ENCODE measurements at places on chromosomes 4 and X. TPM values are rescaled to one million over a fixed set of nuclear protein-coding genes. Genes with fewer than 3 reads are reported as not detected.

The MAGEC3 gene
- total RNA-seq: not detected

The ASMT gene
- total RNA-seq: 0.52 TPM

The FAM9B gene
- total RNA-seq: not detected

The SSX3 gene
- total RNA-seq: not detected

The RGN gene
- not detected for total RNA-seq

The ZBTB49 gene
- total RNA-seq: 7.4 TPM

The GPR173 gene
- total RNA-seq: not detected

The MAGEA12 gene
- total RNA-seq: not detected

The SSX2 gene
- total RNA-seq: not detected

The NOX1 gene
- total RNA-seq: not detected

The NOP14 gene
- 32.8 TPM for total RNA-seq

The GIMD1 gene
- not detected for total RNA-seq

The GJB1 gene
- total RNA-seq: not detected

The CD38 gene
- total RNA-seq: 1.4 TPM

The ACE2 gene
- total RNA-seq: not detected

- no peak for DNase-seq
Observed at GRCh38 chr4:141587897-141588296, 48.5 kb upstream of the IL15 start.

DNA sequence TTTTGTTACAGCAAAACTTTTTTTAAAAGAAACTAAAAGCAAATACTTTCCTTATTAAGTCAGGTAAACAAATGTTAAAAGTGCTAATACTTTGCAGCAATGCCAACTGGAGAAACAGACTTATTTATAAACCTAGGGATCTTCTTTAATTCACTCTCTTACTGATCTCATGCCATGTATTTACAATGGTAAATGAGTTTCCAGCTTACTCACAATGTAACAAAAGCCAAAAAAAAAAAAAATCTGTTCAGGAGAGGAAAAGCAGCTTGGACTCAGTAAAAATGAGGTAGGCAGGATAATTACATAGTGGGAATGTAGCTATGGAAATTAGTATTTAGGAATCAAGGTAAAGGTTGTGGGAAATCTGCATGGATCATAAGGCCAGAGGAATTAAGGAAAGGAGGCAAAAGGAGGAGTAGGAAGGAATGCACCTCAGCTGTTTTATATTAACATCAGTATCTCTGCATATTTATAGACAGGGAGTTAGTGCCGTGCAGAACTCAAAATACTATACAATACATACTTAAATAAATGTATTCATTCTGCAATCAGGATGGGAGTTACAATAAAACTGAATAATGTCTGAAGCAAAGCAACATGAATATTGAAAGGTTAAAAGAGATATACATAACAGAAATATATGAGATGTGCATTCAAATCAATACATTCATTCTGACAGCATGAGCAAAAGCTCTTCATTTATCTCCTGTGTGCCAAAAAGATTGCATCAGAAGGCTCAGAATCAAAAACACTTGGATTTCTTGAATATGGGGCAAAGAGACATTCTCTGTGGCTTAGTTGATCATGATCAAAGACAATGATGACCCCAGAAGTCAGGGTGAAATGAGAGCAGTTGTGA is 57.9 kb upstream of the ETNPPL start:
- no peak for DNase-seq

DNA sequence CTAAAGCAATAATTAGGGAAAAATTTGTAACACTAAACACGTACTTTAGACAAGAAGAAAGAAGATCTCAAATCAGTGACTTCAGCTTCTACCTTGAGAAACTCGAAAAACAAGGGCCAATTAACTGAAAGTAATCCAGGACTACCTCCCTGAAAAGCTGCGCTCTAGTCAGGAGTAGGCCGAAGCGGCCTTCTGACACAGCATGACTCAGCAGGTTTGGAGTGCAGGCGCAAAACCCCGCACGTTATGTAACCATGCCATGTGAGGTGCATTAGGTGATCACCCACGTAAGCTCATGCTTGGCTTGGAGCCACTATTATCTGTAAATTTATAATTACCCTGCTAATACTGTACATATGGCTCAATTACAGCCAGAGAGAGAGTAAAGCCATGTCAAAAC is 52.8 kb upstream of the CCDC149 start:
- no peak for DNase-seq

DNA sequence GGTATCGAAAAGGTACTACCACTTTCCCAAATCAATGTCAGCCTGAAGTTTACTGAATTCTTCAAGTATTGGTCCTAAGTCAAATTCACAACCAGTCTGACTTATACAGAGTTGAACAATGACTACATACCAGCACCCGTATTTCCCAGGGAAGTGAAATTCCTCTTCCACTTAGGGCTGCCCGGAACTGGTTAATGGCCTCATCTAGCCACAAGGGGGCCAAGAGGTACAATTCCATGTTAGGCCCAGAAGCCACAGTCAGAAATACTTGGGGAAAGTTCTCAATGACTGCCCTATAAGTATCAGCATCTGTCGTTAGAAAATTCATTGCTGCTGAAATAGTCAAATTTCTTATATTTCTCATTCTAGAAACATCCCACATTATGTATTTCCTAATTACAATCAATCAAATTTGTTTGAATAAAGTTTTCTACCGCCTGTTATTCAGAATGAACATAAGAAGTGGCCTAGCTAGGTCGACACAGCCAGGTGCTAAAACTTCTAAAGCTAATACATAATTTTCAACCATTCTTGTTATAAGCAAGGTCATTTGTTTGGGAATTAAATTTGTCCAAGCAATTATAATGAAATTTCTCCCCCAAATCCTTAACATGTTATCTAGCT is 5.6 kb upstream of the PCDH7 start:
- no peak for DNase-seq

GRCh38 chrX:71111141-71111843 is at the start of gene IL2RG:
IL2RG (minus strand) TSS chrX:71111577; CDS start chrX:71111539, 38 bp downstream.
- DNase-seq: peak; percentile 57

GRCh38 chr4:159284733-159285132 is 181.9 kb downstream of the RAPGEF2 start:
- DNase-seq: no peak

DNA sequence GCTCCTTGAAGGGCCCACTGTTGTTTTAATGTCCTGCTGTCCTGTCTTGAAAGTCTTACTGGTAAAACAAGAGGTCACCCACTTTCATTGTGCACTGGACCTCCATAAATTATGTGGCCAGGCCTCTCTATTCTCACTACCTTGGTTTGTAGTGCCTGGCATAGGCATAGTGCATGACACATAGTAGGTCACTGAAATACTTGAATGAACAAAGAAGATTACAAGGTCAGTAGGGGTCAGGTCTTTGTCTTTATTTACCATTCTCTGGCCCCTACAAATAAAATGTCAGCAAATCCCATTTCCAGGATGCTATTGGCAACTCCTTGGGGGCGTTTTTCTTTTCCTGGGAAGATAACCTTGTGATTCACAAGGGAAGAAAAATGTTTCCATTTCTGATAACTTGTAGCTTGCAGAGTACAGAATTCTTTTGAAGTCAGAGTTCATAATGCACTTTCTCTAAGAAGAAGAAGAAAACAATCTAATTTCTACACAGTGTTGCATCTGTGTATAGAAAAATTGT is 1.4 kb downstream of the PGM2 start:
- DNase-seq: no peak

DNA sequence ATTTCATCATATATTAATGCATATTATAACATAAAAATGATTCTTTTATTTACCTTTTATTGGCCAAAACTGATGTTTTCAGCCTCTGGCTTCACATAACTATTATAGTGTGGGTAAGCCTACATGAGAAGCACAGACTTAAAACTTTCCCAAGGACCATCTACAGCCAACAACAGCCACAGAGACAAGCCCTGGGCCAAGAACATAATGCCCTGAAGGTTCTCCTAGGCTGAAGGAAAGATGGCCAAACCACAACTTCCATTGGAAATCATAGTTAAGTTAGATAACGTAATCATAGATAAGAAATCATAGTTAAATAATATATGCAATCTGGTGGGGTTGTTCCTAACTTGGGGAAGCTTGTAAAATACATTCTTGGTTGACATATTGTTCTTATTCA is 280.0 kb upstream of the EMCN start:
- DNase-seq: no peak

DNA sequence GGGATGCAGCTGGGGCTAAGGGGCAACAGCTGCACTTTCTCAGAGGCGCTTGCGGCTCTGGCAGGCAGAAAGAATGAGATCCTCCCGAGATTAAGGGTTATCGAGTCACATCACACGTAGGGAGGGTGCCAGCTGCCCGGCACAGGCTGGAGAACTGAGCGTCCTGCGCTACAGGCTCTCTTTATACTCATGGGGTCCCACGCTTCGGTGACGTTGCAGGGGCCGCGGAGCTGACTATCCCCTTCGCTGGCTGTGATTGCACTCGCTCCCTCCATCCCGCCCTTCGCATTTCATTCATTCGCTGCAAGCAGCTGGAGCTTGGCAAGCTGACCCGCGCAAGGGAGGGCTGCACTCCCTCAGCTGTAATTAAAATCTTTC is at the start of gene TACR3:
Gene TACR3, minus strand, starts transcription at position 156 of the 378 bp plus-strand sequence. CDS start 310 bp downstream, outside the sequence.
- no peak for DNase-seq

DNA sequence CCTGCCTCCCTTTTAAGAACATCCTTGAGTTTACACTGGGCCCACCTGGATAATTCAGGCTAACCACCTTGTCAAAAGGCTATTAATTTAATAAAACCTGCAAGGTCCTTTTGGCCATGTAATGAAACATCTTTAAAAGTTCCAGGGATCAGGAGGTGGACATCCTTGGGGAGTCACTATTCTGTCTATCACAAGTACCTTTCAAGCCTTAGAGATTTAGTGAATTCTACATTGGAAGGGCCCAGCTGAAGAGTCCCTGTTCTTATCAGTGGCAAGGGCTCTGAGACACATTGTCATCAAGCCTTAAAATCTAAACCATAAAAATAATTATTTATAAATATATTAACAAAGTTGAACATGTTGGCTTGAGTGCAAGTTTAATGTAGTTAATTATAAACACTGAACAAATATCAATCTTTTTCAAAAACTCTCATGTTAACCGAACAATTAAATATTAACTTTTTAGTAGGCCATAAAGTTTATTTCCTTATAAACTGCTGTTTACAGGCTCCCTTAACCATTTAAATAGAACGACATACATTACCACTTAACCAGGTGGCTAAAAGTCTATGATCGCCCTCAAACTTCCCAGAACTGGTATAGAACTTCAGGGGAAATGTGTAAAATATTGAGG is 104.4 kb upstream of the CBR4 start:
- no peak for DNase-seq

DNA sequence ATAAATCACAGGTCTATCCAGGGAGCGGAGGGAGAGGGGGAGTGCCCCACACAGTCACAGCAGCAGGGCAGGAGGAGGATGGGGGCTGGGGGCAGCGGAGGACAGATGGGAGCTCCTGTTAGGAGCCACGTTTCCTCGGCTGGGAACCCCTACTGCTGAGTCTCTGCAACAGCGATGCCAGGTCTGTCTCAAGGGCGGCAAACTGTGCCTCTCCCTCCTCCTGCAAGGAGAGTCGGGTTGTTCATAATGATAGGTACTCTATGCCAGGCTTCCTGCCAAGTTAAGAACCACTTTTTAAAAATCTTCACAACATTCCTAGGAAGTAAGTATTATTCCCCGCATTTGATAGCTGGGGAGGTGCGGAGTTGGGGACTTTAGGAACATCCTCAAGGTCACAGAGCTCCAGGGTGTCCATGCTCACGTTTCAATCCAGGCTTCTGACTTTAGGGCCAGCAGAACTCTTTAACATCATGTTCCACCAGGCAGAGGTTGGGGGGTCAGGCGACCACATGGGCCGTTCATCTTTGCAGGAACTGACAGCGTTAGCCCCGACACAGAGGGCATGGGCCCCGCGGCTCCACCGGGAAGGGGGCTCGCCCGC is 98.3 kb upstream of the MAML3 start:
- DNase-seq: no peak

GRCh38 chr4:171583790-171584189 is 229.4 kb upstream of the GALNTL6 start:
- DNase-seq: no peak

- DNase-seq: no peak
Observed at GRCh38 chr4:83552083-83552482, 16.2 kb downstream of the GPAT3 start.

- DNase-seq: no peak
Observed at GRCh38 chr4:12447451-12447850, 1018.8 kb upstream of the HS3ST1 start.

GRCh38 chr4:72809208-72809607 is 240.2 kb upstream of the ADAMTS3 start:
- DNase-seq: no peak

GRCh38 chr4:186392017-186392416 is 126.0 kb downstream of the F11 start:
- DNase-seq: no peak

DNA sequence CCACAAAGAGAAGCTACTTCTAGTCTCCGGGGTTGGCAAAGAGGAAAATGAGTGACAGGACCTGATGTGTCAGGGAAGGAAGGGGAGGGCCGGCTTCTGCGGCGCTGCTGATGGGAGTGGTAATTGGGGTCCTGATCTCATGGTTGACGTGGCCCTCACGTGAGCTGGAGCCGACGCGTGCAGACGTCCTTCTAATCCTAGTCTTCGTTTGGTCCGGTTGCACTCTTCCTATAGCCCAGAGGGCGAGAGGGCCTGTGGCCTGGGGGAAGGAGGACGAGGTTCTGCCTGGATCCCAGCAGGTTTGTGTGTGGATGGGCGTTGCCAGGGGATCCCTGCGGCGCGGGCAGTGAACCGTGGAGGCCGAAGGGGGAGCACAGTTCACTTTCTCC is at the start of gene ARMCX1:
Gene ARMCX1, plus strand, starts transcription at position 186 of the 389 bp plus-strand sequence. CDS start 2,384 bp downstream, outside the sequence.
- no peak for DNase-seq

DNA sequence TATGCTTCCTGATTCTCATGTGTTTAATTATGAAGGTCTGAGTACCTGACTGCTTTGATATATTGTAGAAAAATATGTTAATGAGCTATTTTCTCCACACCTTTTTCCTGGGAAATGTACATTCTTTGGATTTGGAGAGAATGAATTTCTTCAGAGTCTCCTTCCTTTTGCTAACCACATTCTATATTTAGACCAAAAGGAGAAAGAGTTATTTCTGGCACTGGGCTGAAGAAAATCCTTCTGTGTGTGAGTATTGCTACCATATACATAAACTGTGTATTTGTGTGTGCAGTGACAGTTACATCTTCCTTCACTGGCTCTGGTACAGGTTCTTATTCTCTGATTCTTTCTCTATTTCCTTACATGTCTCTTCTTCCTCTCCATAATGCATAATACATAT is 44.5 kb upstream of the PGRMC2 start:
- DNase-seq: no peak

DNA sequence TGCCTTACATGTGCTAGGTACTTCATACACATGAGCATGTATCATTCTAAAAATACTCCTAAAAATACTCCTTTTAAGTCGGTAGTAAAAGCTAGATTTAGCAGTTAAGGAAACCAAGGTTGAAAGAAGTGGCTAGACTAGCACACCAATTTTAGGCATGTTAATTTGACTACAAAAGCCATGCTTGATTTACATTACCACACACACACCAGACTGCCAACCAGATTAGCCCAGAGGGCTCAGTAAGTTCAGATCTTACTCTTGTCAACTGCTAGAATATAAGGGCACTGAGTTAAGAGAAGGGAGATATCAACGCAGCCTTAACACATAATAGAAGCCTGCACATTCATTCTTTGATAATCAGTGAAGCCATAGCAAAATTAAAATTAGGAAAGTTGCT is 117.9 kb downstream of the MID1IP1 start:
- no peak for DNase-seq

GRCh38 chrX:75278991-75279390 is 5.1 kb downstream of the UPRT start:
- DNase-seq: no peak

GRCh38 chrX:65587616-65588526 is 53.3 kb upstream of the LAS1L start:
- no peak for DNase-seq

- no peak for DNase-seq
Observed at GRCh38 chrX:40086569-40087335, 11.0 kb downstream of the BCOR start.
